ENCODE measurements at places on chromosomes 2 and 18.

- no peak for DNase-seq
Observed at GRCh38 chr18:74892066-74892627, 294.5 kb downstream of the ZNF407 start.

DNA sequence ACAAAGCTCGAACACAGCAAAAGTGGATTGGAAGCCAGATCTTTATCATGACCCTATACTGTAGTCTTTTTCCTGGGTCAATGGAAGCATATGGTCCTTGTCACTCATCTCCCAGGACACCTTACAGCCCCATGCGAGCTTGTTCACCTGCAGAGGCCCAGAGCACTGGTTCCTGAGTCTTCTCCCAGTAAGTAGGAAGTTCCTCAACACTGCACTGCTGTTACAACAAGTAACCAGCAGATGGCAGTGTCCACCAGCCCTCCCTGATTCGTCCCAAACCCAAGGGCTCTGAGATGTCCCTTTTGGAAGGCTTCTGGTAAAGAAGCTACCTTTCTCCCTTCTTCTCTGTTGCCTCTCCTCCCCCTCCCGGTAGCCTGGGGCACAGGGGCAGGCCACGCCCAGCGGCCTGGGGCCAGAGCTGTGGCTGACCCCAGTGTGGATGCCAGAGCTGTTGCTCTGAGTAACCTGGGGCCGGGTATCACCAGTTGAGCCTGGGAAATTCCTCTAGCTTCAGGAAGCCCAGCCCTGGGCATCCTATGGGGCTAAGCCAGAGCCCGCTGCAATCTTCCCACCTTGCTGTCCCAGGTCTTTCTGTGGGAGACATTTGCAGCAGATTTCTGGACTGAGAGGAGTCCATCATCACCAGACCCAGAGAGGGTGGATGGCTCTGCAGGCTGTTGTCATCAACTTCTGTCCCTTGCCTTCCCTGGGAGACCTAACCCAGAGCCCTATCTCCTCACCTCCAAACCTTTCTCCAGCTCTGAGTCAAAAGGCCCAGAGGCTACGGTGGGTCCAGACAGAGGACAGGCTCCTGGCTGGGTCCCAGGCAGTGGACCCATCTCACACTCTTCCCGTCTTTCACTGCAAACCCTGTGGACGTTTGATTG is 5.3 kb upstream of the GDF7 start:
- DNase-seq: peak; percentile 69

DNA sequence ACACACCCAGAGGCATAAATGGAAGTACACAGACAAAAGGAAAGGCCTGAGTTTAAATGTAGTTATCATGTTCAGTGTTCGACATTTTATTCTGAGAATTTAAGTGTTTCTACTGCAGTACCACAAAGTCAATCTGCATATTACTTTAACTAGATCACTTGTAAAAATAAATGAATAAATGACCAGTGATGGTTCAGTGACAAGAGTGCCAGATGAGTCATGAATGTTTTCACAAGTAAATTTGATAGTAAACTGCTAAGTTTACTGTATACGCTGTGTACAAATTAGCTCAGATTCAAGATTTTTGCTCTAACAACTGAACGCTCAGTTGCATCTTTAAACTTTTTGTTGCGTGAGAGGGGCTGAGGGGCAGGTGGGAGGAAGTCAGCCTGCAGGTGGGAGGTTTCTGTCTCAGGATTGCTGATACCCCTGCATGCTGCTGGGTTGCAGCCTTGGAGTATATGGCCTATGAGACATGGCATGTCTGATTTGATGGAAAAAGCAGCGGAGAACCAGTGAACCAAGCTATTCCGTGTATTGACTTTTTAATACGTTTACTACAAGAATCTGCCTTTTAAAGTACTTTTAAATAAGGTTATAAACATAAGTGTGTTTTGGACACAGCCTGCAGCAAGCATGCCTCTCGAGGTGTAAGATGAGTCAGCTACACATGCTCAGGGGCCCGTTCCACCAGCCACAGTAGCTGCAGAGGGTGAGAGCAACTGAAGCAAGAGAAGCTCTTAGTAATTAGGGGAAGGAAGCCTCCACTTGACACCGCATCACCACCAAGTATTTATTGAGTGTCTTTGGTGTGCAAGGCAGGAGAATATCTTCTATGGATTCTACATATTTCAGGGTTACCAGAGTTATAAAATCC is 245.1 kb downstream of the NEDD4L start:
- no peak for DNase-seq

DNA sequence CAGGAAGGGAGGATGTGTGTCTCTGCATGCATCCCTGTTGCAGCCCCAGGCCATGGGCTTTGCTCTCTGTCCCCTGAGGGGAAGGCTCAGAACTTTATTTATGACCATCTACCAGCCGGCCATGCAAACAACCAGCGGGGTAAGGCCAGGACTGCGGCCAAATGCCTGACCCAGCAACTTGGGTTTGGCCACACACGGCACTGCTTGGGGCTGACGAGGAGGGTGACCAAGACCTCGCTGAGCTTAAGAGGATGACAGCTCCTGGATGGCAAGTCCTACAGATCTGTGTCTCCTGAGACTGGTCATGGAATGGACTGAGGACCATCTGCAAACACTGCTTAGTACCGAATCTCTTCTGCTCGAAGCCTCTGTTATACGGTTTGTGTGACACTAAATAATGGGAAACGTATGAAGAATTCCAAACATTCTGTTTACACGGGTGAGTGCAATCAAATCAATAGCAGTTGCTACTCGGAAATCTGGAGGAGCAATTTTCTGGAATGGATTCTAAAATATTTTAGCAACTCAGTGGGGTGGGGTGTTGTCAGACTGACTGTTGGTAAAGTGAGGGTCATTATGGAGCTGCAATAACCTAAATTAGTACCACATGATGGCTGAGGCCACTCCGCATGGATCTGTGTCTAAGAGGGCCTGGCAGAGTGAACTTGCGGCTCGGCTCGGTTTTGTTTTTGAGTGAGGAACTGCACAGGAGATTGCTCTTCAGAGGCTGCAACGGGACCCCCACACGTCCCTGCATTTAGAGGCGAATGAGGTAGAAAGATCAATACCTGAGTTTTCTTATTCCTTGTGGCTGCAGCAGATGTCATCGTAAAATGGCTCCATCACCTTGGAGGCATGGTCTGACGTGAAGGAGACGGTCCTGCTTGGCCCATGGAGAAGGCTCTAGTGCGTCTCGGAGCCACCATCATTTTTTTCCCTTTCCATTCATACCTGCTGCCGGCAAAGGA is 26.6 kb downstream of the TMEM18 start:
- no peak for DNase-seq

GRCh38 chr2:72676341-72677025 is 149.3 kb downstream of the EXOC6B start:
- no peak for DNase-seq

GRCh38 chr2:62231541-62231940 is 35.6 kb downstream of the B3GNT2 start:
- DNase-seq: no peak

DNA sequence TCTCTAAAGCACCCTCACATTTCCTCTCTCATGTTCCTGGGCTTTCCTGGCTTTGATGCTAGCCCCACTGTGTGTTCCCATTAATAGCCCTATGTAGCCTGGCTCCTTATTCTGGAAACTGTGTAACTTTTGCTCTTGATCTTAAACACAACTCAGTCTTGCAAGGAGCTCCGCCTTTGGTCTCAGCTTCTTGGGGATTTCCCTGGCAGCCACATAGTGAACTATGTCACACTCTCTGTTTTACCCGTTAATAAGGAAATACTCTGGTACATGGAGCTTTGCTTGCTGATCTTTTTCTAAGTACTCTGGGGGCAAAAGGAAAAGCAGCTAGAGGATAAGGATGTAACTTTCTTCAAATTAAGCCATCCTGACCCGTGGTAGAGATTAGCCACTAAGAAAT is 259.3 kb downstream of the NEDD4L start:
- no peak for DNase-seq

DNA sequence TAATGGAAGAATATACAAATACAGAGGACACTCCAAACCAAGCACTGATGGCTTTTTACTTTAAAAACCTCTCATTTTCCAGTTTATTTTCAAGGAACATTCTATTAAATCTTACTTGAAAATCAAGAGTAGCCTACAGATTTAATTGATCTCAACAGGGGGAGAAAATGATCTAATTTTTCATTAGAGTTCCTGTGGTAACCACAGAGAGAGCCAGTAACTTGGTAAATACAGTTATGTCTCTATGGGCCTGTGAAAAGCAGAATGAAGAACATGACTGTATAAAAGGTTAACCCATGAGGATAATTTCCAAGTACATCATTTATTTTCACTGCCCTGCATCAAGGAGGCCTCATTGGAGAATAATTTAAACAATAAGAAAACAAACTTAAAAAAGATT is 39.8 kb upstream of the ITPRID2 start:
- no peak for DNase-seq
